ENCODE measurements at places on chromosomes 1 and 21.

DNA sequence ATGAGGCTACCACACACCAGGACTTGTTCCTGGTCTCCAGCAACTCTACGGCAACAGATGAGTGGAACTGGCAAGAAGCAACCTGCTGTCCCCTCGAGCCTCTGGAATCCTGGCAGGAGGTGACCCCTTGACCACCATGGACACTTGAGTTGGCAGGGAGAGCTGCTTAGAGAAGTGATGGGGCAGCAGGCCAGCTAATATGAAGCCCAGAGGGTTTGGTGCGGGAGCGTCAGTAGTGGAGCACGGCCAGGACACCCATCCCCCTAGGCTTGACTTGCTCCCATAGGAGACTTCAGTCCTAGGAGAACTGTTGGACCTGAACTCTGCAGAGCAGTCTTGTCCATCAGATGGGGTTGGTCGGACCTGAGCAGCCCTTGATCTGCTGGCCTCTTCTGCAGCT is 56.5 kb downstream of the CTH start:
- no peak for DNase-seq

GRCh38 chr1:157878059-157878458 is 36.5 kb upstream of the CD5L start:
- peak; percentile 59 for DNase-seq

DNA sequence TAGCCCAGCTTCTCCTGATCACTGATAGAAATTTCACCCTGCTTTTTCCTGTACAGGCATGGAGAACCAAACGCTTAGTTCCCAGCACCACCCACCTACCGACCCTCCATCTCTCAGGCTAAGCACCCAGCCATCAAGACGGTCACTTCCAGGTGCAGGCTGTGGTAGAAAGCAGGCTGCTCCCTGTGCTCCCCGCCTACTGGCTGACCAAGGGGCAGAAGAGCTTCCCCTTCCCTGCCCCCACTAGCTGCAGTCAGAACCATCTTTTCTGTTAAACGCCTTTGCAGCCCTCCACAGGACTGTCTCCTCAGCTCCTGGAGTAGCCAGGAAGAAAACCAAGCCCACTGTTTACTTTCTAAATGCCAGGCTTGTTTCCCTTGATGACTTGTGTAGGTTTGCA is 23.0 kb downstream of the SPATA46 start:
- DNase-seq, result no peak

GRCh38 chr1:118101999-118102398 is 83.0 kb downstream of the SPAG17 start:
- DNase-seq, result no peak

DNA sequence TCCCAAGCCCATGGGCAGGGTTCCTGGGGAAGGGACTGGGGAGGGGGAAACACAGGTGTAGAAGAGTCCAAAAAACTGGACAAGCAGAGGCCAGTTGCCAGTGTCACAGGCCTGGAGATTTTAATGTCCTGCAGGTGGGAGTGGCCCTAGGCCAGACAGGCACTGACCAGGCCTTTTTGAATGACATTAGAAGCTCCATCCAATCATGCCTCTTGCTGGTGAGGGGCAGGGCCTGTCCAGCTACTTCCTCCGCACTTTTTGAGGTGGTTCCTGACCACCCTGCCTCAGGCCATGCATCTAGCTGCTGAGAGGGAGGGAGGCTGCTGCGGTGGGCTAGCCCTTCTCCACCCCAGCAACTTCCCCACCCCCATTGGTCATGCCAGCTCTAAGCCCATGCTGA is 15.9 kb upstream of the KIF21B start:
- no peak for DNase-seq

- DNase-seq, result no peak
Observed at GRCh38 chr1:107877092-107877491, 87.9 kb downstream of the VAV3 start.

DNA sequence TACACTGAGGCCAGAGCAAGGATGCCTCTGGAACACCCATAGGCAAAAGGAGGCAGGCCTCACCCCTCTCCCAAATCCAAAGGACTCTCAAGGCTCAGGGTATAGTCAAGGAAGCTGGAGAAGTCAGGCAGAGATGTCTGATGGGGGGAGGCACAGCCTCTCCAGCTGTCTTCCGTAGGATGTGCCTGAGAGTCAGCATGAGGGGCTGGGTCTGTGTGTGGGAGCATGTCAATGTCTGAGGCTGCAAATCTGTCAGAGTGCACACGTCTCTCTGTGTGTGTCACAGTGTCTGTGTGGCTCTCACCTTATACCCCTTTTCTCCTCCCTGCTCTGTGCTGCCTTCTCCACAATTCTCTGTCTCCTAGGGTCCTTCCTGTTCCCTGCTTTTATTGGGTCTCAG is 4.0 kb downstream of the HPCAL4 start:
- DNase-seq, result no peak

DNA sequence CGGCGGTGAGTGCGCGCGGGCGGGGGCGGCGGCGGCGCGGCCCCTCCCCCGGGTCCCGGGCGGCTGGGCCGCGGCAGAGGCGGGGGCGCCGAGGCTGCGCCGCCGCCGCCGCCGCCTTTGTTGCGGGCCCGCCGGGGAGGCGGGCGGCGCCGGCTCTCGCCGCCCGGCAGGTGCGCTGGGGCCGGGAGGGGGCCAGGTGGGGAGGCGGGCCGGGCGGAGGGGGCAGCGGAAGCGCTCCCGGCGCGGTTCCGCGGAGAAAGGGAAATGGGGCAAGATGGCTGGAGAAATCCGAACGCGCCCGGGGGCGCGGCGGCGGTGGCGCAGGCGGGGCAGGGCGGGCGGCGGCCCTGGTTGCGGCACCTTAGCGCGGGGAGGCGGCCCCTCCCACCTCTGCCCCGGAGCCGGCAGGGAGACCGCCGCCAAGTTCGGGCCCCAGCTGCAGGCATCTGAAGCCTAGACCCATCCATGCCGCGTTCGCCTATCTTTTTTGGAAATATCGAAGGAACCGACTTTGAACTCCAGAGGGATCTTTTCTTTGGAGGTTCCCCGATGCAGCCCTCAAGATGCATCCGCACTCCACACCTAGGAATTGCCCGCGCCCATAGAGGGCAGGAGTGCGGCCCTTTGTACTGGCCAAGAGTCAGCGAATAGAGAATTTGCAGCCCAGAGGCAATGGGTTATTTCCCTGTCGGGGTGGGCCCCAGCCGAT is 479 bp downstream of the POGK start:
- no peak for DNase-seq

DNA sequence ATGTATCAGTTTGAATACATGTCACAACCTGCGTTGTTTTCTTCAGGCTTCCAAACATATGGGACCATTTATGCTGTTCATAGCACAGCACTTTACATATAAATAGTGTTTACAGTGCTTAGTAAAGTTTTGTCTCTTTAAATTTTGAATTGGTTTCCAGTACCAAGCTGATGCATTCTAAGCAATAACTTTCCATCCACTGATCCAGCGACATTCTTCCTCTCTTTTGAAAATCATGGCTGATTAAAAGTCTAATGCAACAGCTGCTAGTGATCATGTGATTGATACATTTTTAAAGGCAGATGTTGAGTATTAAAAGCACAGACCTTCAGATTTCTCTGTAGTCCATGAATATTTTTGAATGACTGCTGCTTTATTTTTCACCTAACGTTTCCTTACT is 154.9 kb downstream of the PTPRC start:
- no peak for DNase-seq

- DNase-seq, result no peak
Observed at GRCh38 chr1:80896781-80897356, 903.9 kb upstream of the ADGRL2 start.

DNA sequence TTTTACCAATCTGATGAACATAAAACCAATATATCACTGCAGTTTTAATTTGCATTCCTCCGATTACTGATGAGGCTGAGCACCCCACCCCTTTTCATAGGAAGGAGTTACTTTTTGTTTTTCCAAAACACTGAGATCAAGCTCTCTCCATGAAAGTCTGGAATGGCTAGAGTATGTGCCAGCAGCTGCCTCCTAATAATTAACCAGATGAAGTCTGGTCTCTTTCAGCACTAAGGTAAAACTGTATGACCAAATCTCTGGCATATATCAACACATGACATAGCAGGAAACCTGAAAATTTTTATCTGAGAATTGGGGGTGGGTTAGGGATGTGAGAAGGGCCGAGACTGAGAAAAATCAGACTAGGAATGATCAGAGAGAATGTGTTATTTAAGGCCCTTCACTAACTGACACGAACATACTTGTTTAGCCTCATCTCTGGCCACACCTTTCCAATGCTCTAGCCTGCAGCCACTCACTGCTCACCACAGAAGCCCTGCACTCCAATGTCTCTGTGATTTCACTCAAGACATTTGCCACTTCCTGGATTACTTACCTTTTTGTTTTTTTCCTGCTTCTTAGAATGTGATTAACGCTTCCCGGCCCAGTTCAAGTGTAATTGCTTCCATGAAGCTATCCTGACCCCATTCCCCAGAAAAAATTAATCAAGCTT is 34.7 kb downstream of the WASF2 start:
- peak; percentile 44 for DNase-seq

- DNase-seq, result no peak
Observed at GRCh38 chr1:210257698-210258529, 25.3 kb downstream of the SERTAD4 start.

- DNase-seq, result no peak
Observed at GRCh38 chr1:20290624-20291597, at the start of gene VWA5B1. VWA5B1 (plus strand) TSS chr1:20290875; CDS start chr1:20310602, 19,727 bp downstream.

DNA sequence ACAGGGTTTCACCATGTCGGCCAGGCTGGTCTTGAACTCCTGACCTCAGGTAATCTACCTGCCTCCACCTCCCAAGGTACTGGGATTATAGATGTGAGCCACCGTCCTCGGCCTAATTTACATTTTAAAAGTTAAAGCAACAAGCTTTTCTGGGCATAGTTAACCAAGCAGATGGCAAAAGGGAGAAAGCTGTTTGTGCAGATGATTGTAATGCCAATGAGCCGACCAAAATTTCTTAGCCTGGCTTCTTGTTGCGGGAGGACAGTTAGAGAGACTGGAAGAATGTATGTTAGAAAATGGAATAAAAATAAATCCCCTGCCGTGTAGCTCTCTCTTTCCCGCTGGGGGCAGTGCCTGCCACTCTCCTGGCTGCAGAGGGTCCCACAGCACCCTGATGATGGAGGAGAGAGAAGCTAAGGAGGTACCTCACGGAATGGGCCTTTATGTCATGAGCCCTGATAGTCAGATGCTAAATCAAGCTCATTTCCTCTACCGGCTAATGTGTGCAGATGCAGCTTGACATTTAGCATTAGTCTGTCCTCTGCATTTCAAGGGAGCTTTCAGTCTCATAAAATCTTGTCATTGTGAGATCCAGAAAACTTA is 87.2 kb downstream of the HHAT start:
- no peak for DNase-seq

DNA sequence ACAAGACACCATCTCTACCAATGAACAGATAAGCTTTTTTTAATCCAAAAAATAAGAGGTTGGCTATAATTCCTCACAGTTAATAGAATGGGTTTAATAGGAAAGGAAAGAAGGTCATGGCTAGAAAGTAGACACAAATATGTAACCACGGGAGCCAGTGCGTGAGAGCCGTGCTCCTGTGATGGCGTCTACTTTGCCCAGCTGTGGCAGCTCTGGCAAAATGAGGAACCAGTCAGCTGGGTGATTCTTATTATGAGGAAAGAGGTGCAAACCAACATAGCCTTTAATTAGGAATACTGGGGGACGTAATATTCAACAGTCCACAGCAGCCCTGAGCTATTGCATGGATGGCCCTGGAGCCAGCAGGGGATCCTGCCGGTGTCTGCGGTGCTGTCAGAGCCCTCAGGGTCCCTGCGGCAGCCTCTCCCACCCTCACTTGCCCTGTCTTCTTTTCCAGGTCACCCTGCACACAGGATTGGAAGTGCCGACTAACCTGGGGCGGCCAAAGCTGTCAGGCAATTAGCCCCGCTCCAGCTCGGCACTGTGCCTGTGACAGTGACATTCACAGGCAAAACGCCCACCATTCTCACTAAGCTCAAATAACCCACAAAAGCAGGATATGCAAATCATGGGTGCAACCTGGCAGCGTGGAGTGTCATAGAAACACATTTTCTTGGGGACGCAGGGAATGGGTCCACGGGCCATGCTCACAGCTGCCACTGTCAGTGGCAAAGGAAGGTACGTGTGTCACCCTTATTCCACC is 25.9 kb upstream of the GNPAT start:
- no peak for DNase-seq

DNA sequence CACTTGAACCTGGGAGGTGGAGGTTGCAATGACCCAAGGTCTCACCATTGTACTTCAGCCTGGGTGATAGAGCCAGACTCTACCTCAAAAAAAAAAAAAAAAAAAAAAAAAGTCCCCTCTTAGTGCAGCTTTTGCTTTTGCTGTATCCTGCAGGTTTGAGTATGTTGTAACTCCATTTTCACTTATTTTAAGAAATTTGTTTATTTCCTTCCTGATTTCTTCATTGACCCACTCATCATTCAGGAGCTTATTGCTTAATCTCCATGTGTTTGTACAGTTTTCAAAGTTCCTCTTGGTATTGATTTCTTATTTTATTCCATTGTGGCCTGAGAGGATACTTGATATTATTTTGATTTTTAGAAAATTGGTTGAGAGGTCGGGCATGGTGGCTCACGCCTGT is 50.9 kb upstream of the AK4 start:
- no peak for DNase-seq

DNA sequence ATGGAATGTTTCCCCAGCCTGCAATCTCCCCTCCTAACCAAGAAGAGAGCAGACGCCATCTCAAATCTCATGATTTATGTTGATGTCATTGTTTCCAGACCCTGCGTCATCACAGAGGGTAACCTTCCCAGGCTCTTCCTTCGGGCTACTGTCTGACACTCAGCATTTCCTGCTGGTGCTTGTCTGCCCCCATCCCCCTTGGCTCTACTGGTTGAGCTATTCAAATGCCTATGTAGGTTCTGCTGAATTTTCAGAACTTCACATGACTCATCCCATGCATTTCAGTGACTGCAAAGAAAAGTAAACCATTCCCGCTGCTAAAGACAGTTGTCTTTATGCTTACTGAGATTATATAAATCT is 24.8 kb upstream of the ITPKB start:
- peak; percentile 87 for DNase-seq

DNA sequence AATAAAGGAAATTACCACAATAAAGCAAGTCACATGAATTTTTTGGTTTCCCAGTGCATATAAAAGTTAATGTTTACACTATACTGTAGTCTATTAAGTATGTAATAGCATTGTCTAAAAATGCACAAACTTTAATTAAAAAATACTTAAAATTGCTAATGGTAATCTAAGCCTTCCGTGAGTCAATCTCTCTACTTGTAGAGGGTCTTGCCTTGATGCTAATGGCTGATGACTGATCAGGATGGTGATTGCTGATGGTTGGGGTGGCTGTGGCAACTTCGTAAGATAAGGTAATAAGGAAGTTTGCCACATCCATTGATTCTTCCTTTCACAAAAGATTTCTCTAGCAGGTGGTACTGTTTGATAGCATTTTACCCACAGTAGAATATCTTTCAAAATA is 466.6 kb upstream of the PROX1 start:
- DNase-seq, result no peak
